ENCODE measurements at places on chromosomes 7 and 10.

GRCh38 chr10:92990615-92991014 lies 70.0 kb upstream of the CYP26C1 start:
- no peak for DNase-seq

GRCh38 chr10:91798649-91799611 lies 704 bp downstream of the TNKS2 start:
- DNase-seq = peak; percentile 33

- DNase-seq = no peak
Measured at GRCh38 chr7:2399848-2400587, 3.4 kb upstream of the CHST12 start.

DNA sequence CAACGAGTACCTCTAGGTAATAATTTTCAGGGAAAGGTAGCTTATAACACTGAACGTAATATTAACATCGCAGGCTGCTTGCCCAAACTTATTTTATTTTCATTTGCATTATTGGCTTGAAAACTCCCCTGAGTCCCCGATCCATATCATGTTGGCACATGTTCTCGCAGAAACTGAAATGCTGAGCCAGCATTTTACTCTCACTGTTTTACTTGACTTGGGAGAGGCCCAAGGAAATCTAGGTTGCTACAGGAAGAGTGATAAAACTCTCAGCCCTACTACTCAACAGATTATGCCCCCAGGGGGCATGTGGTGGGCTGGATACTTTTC lies 183.5 kb upstream of the HABP2 start:
- no peak for DNase-seq

DNA sequence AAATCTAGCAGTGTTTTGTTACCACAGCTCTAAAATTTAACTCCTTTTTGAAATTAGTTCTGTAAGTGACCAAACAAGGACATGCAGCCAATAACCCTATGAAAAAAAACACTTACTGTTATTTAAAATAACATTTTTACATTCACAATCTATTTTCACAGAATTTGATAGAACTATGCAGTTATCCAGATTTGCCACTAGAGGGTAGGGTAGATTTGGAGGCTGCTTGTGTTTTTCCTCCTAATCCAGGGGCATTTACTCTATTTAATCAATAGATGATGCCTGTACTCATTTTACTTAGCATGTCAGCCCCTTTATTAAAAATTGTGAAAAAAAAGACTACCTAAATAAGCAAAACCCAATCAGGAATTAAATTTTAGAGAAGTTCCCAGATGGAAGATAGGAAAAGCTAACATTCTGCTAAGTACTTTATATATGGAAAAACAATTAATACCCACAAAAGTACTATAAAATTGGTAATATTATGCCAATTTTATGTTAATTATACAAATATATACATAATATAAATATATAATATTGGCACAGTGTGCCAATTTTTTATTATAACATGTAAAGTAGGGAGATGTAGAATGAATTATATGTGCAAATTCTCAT lies 18.1 kb upstream of the LIPK start:
- DNase-seq = peak; percentile 30

- no peak for DNase-seq
Measured at GRCh38 chr10:34433241-34434076, 381.6 kb downstream of the PARD3 start.

DNA sequence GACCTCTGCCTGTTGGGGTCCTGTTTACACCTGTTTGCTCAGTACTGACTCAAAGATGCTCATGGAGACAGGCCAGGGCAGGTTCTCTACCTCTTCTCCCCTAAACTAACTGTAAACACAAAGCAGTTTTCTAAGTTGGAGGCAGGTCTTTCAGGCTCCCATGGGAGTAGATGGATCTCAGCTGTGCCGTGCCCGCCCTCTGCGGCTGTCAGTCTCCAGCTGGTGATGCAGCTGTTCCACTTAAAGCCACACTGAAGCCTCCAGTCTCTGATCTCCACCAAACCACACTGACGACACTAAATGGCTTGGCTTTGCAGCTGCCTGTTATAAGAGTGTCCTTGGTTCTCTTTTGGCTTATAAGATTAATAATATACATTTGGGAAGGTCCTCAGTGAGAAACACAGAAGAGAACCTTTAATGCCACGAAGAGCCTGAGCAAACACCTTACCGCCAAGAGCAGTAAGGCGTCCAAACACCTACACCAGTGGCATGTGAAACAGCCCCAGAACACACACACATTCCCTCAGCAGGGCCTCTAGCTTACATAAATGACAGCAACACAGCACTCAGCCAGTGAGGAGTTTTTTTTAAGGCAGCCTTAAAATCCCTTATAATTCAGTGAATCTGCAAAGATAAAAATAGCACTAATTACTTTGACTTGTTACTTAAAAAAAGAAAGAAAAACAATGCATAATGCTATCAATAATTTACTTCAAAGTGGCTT lies 60.4 kb upstream of the KCNIP2 start:
- peak; percentile 74 for DNase-seq

GRCh38 chr7:3862774-3863173 lies 561.7 kb downstream of the SDK1 start:
- DNase-seq = no peak

DNA sequence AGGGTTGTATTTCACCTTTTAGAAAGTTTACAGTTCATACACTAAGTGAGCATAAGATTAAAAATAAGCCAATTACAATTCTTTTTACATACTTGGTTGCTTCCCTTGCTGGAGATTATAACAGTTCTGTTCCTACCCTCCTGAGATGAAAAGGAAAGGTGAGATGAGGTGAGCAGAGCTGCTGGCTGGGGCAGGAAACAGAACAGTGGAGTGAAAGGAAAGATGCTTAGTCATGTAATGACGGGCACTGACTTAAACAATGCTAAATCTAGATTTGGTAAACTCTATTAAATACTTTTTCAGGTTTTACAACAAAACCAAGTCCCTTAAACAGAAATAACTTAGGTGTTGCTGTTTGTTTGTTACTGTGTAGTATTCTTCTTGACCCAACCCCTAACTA lies 19.9 kb upstream of the ZEB1 start:
- peak; percentile 68 for DNase-seq

DNA sequence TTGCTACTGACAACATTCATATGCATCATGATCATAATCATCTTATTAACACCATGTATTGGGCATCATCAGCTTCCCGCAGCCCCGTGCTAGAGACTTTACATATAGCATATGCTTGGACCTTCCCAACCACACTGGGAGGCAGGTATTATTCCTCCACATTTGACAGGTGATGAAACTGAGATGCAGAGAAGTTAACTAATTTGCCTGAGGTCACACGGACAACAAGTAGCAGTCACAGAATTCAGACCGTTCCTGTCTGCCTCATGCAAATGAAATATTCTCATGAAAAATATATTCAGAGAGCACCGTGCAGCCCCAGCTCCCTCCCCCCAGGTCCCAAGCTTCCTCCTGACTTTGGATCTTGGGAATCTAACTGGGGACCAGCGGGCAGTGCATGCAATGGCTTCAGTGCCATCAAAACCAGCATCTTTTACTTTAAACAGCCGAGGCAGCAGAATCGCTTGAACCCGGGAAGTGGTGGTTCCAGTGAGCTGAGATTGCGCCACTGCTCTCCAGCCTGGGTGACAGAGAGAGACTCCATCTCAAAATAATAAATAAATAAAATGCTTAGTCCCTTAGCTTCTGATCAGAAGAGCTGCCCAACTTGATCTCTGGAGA lies 112.2 kb upstream of the GPR26 start:
- DNase-seq = no peak

GRCh38 chr7:151038951-151039849 lies 9.1 kb upstream of the ASIC3 start:
- no peak for DNase-seq

All from thymus (tissue), 14 donors.